CD14-positive monocyte (primary cell): ENCODE measurements at places on chromosomes 1 and 21.

- no peak overlapping the region for H3K4me3 ChIP-seq
- no peak overlapping the region for H3K27ac ChIP-seq
- H3K4me1 ChIP-seq, result peaks cover 18% of the 10 kb centered on the region
- no peak for DNase-seq
- H3K27me3 ChIP-seq, result peaks cover 8% of the 10 kb centered on the region
These were observed 1.9 kb downstream of the ETNK2 start for GRCh38 chr1:204149635-204150565.

DNA sequence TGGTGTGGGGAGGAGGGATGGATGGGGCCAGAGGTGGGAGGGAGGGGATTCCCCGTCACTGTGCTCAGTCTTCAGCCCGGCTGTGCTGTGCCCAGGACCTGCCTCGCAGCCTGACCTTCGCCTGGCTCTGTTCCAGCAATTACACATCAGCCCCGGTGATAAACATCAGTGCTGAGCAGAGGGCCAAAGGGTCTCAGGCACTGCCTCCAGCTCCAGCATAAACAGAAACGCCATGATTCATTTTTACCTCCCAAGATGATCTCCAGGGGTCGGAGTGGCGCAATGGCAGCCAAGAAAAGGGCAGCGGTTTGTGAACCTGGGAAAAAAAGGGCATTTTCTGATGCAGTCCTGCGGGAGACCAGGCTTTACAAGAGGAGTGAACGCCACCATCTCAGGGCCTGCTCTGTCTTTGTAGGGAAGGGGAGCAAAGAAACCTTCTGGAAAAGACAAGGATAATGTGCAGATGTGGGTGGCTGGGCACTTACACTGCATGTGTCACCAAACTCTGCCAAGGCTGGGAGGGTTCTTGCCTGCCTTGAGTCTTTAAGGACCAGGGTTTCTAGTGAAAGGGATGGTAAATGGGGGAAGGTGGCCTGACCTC lies 28.1 kb downstream of the SHISA4 start:
- H3K27ac ChIP-seq, result no peak overlapping the region
- no peak overlapping the region for H3K4me3 ChIP-seq
- DNase-seq, result no peak

- DNase-seq, result no peak
- H3K36me3 ChIP-seq, result peaks cover 22% of the 10 kb centered on the region
- H3K27ac ChIP-seq, result no peak overlapping the region
These were observed 26.7 kb upstream of the GLIS1 start for GRCh38 chr1:53765657-53766056.

GRCh38 chr1:53186533-53186932 lies 10.1 kb upstream of the CPT2 start:
- H3K36me3 ChIP-seq, result no peaks in the 10 kb centered on the region
- H3K27ac ChIP-seq, result no peak overlapping the region
- H3K27me3 ChIP-seq, result no peaks in the 10 kb centered on the region
- no peak for DNase-seq
- H3K4me3 ChIP-seq, result no peak overlapping the region
- no peaks in the 10 kb centered on the region for H3K4me1 ChIP-seq

DNA sequence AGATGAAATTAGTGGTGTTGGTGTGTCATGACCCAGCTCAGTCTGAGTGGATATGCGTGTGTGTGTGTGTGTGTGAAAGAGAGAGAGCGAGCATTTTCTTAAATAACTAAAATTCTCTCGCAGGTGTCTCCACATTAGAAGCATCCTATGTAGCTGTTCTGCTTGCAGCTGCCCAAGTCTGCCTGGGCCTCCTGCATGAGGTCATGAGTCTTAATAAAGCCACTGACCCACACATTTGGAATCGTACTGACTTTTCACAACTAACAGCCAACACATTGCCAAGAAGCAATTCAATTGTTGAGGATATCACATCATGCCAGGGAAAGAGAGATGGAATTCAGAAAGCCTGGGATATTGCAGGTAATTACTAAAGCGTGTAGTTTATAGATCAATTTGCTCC lies 238.2 kb upstream of the AJAP1 start:
- no peaks in the 10 kb centered on the region for H3K36me3 ChIP-seq
- H3K27ac ChIP-seq, result no peak overlapping the region
- no peaks in the 10 kb centered on the region for H3K27me3 ChIP-seq
- H3K4me1 ChIP-seq, result no peaks in the 10 kb centered on the region
- DNase-seq, result no peak
- H3K4me3 ChIP-seq, result no peak overlapping the region

DNA sequence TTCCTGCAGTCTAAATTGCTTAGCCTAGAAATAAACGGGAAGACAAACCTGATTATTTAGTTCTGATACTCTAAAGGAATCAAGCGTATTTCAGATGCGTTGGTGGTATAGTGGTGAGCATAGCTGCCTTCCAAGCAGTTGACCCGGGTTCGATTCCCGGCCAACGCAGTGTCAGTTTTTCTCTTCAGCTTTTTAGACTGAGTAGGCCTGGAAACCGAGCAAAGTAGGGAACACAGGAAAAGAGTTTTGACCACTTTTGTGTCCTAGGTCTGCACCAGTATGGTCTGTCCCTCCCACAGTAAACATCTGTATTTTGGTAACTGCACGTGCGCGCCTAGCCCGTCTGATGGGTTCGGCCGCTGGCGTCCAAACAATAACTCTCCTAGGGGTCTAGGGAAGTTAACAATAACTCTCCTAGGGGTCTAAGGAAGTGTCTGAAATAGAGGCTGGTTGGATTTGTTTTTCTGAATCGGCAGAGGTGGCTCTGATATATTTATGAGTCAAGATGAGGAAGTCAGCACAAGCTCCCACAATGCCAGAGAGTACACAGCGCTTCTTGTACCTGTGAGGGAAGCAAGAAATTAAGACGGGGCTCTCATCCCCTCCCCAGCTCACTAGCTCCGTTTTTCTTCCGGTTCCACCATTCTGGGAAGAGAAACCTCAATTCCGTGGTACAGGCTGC lies 15.6 kb upstream of the HJV start:
- no peaks in the 10 kb centered on the region for H3K36me3 ChIP-seq
- peaks cover 56% of the 10 kb centered on the region for H3K4me1 ChIP-seq
- peak overlapping the region; percentile 46 for H3K27ac ChIP-seq
- peak overlapping the region; percentile 43 for H3K4me3 ChIP-seq
- peak; percentile 48 for DNase-seq
